T follicular helper cell (primary cell): ENCODE measurements at places on chromosomes 5 and 9.
A peak's percentile ranks its signal among the peaks of the same experiment; 100 is the strongest.

GRCh38 chr5:91301106-91301846 lies 81.8 kb downstream of the ARRDC3 start:
- no peak for DNase-seq

DNA sequence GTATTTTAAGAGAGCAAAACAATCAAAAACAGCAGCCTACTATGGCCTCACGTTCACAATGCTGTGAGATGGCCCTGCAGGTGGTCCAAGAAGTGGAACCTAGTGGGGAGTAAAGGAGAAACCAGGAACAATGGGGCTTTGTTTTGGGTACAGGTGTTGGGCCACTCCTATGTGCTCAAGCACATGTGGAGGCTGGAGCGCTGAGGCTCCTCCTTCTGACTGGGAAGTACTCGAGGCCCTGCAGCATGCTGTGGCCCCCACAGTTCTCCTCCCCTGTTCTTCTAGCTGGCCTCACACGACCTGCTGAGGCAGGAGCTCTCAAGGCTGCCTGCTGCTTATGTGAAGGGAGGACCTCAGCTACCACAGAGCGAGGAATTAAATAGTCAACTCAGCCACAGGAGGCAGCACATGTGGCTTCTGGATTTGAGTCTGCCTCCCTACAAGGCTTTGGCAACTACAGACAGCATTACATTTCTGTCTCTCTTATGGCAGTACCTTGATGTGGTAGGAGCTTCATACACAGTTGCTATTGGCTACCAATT lies 482.3 kb downstream of the SPOCK1 start:
- no peak for DNase-seq

GRCh38 chr9:37105234-37105633 lies 15.1 kb upstream of the ZCCHC7 start:
- no peak for DNase-seq

DNA sequence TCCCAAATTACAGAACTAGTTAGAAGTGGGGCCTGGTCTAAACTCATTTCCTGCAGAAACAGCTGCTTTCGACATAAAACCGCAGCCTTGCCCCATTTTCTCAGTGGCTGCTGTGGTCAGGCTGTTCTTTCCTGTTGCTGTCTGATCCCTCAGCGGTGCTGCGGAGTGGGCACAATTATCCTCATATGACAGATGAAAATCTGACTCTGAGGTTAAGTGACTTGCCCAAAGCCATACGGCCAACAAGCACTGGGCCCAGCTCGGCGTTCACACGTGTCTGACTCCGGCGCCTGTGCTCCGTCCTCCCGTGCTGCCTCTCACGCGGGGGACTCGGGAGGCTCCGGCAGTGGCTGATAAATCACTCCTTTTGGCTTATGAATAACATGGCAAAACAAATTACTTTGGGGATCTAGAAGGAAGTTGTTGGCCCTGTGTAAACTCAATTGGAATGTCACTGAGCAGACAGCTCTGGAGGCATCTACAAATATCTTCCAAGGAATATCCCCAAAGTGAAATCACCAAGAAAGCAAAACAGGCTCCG lies 142.6 kb upstream of the LMX1B start:
- peak; percentile 41 for DNase-seq

DNA sequence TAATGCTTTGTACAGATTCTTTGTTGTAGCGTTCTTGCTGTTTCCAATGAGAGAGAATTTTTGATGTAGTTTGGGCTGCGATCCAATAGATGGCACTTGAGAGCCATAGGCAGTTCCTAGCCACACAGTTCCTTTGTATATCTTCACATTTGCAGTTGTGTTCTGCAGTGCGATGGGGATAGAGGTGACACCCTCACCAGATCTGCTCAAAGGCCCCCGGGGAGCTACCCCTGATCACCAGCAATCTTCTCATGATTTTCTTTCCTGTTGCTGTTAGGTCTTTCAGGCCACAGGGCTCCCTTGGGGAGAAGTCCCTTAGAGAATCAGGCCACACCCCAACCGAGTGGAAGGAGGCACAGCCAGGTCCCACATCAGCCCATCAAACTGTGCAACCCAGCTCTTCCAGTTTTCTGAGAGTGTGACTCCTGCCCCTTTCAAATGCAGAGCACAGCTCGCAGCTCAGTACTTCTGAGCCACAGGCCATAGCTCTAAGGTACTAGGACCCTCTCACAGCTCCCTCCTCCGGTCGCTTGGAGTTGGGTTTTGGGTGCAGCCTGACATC lies 353.7 kb downstream of the SLCO4C1 start:
- DNase-seq: no peak

DNA sequence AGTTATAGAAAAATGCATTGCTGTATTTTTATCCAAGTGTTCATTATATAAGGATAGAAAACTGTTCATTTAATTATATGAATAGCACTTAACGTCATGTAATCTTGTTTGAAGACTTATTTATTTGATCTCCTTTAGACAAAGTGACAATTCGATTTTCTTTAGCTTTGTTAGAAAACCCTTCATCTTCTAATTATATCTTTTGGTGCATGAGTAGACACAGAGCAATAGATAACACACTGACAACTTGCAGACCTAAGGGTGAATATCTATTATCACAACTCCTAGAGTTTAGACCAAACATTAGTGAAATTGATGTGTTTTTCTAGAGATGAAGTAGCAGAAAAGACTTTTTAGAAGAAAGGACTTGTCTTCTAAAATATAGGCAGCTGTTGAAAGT lies 446.4 kb upstream of the SEMA6A start:
- no peak for DNase-seq

DNA sequence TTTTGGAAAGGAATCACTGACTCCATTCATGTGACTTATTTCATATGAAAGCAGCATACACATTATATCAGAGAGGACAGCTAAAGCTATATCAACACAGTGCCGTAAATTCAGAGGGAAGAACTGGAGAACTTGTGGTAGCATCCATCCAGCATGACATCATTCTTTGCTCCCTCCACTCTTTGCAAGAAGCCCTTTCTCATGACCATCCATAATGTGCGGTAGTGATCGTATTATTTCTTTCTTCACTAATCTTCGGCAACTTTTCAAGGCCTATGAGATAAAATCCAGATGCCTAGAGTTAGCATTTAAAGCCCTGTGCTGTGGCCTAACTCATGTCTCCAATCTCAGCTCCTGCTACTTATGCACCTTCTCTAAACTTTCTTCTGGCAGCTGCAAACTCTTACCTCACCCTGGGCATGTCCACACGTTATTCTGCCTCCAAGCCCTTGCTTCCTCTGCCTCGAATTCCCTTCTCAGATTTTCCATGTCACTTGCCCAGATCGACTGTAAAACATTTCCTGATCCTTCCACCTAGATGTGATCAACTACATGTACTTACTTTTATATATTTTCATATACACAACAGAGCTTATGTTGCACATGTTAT lies 307.3 kb upstream of the SGCD start:
- DNase-seq: no peak

GRCh38 chr5:154174091-154174490 lies 16.4 kb upstream of the GALNT10 start:
- DNase-seq: no peak
